Inflammatory macrophage (primary cell): ENCODE measurements at places on chromosomes 2 and 18.

DNA sequence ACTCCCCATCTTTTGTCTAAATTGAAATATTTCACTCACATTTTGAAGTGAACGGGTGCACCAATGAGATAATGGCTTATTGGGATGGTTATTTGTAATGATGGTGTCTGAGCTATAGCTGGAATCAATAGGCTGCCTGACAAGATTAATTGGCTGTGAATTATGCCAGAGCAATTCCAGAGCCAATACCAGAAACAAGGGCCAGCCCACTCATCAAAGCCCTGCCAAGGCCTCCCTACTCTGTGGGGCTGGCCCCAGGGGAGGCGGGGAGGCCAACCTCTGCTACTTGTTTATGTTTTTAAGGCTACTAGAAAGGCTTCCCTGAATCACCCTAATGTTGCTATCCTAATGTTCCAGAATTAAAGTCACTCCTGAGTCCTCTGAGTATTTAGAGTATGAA is 29.1 kb upstream of the NEMP2 start:
- DNase-seq: no peak

DNA sequence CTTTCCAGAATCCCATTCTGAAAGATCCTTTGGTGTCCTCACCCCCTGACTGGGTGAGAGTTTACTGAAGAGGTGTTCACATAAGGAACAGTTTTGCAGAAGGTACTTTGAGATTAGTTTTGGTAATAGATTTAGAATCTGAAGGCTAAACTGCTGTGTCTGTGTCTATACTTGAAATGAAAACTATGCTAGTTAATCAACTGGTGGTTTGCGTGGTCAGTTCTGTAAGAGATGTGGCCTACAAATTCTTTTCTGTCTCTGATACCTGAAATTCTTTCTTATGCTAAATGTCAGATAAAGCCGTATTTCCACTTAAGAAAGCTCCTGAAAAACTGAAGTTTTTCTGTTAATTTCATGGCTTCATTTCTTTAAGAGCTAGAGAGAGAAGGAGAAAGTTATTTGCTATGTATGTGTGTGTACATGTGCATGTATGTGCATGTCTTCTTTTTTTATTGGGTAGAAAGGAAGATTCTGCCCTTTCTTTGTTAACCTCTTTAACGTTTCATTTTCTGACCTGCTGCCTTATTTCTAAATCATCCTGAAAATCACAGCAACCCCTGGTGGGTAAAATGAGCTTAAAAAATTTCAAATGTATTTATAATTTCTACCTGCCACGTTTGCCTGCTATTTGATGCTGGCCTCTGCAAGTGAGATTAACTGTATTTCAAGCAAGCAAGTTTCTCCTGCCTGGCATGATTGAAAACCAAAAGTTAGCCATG is 552.0 kb upstream of the NRP2 start:
- no peak for DNase-seq

GRCh38 chr18:10213526-10213925 is 240.9 kb upstream of the APCDD1 start:
- DNase-seq: peak; percentile 90

DNA sequence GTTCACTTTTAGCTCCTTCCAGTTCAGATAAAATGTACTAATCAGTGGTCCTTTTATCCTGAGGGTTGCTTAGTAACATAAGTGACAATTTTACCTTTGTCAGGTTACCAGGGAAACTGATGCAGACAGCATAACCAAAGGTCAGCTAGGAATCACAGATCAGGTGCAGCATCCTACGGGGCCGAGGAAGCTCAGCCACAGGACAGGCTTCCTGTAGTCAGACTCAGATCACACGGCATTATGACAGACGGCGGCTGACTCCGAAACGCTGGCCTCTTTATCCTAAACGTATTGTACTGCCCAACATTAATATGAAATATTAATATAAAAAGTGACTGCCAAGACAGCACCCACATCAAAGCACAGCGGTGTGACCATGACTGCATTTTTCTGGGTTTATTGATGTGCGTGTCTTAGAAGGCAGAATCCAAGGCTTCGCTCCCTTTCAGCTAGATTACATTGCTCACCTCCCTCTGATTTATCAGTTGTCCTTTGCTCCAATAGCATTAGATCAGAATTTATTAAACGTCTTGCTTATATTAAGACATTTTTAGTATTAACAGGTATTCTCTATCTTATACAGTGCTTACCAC is 444.5 kb downstream of the CMPK2 start:
- no peak for DNase-seq

DNA sequence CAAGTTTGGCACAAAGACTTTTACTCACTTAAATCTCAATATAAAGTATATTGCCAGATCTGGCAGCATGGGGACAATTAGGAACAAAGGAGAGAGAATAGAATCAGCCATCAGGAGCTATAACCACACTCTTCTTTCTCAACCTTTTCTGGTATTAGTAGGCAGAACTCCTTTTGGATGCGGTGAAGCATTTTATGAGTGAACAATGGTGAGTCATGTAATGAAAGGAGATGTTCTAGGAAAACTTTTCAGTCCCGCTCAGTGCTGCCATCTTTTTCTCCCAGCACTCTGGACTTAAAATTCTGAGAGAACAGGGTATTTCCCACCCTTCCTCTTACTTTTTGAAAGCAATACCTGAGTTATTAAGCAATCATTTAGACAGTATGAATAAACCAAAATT is 32.2 kb downstream of the PLEKHA3 start:
- DNase-seq: no peak
